Fibroblast of skin of left quadriceps (primary cell): ENCODE measurements at places on chromosomes 5 and 9.

DNA sequence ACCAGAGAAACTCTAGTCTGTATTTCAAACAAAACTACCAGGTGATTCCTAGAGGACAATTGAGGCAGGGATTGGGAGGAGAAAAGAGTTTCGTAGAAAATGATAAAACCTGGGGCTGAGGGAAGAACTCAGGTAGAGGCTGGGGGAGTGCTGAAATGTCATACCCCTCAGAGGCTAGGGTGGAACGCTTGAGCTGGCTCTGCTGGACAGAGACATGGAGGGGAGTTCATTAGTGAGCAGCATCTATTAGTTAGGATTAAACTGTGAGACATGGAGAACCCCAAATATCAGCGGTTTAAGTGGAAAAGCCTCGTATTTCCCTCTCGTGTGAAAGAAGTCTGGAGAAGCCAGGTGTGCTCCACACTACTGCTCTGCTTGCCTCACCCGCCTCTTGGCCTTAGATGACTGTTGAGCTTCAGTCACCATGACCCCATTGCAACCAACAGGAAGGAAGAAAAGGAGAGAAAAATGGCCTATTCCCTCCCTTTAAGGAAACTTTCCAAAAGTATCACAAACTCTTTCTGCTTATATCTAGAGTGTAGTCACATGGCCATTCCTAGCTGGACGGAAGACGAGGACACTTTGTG is 53.7 kb upstream of the ABCA1 start:
- DNase-seq, result no peak

DNA sequence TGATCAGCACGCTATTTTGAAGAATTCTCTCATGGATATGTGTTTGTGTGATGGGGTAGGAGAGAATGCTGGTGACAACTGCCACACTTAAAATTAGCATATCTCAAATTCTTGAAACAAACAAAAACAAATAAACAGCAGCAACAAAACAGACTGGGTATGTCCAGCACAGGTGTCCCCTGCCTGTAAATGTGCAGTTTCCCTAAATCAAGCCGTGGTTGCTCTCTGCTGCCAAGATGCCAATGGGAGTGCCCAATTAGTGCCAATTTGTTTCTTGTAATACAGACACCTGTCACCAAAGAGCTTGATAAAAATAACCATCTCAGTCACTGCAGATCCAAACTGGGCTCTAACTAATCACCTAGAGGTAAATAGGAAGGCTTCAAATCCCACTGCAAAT is 144.2 kb upstream of the SMARCA2 start:
- DNase-seq, result no peak

- no peak for DNase-seq
Observed at GRCh38 chr5:36861871-36862270, 14.7 kb upstream of the NIPBL start.

DNA sequence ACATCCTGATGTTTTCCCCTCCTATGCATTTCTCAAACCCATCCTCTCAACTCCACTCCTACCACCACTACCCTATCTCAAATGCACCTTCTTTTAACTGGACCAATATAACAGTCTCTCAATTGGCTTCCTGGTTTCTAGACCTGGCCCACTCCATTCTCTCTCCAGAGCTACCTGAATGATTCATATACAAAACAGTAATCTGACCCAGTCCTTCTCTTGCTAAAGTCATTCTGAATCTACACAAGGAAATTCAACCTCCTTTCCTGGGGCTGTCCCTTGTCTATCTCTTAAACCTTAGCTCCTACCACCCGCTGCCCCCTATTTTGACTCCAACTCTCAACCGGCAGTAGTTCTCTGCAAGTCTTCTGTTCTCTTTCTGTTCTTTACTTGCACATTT is 97.2 kb downstream of the PCSK1 start:
- no peak for DNase-seq

DNA sequence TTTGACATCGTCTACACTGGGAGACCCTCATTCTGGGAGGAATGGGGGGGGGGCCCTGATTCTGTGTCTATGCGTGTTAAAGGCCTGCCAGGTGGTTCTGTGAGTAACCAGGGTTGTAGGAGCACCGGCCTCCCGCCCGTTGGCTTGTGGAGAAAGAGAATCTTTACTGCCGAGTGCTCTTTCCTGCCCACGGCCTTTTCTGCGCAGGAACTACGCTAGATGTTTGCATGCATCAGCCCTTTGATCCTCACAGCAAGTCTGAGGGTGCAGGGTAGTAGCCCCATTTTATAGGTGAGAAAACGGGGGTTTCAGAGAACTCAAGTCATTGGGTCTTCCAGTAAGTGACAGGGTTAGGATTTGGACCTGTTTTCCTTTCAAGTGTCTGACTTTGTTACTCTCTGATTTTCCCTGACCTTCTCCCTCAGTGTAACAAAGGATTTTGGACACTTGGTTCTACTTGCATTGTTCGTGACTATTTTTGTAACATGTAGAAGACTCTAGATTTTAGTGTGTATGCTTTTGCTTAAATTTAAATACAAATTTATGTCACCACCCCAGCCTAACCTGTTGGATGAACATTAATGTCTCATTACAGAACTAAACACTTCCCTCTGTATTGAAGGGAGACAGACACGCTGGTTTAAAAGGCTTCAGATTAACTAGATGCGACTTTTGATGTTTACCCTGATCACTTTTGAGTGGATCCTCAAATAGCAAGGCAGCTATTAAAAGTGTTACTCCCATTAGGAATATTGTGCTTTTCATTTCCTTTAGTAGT is 22.0 kb downstream of the MAST4 start:
- no peak for DNase-seq

DNA sequence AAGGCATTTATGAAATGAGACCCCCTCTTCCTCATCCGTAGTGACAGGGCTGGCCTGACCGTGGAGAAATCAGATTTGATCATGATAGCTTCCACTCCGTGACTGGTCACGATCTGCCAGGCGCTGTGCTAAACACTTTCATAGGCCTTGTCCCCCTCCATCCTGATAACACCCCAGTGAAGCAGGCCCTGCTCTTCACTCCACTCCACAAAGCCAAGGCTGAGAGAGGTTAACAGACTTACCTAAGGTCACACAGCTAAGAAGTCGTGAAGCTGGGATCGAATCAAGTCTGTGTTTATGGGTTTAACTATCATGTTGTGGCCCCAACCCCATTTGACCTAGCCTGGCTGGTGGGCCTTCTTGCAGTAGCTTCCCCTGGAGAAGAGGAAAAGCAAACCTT is 53.3 kb upstream of the IL17B start:
- DNase-seq, result no peak

DNA sequence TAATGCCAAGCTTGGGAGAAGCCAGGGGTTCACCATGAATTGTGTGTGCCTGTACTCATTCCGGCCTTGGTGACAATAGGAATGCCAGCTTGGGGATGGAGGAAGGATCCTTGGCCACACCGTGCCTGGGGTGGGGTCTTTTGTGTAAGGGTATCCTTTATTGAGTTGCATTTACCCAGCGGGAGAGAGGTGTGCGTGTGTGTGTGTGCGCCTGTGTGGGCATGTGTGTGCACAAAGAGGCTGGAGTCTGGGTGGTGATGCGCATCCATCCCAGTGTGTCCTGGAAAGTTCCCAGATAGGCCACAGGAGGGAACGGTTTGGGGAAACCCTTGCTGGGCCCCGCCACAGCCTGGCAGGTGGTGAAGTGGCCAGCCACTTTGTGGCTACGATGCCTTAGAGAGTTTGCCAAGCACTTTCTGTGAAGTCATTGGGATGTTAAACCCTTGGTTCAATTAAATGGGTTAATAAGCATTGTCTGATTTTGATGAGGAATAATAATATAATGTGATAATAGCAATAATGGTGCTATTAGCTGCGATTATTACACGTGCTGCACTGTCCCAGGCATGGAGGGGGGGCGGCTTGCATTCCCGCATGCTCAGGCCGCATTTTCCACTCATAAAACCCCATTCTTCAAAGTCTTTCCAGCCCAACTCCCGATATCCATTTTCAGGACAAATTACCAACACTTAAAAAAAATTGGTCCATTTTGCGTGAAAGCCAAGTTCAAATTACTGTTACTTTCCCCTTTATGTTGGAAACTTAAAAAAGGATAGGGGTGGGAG is 13.7 kb downstream of the PITX1 start:
- DNase-seq, result no peak

- DNase-seq, result no peak
Observed at GRCh38 chr9:112495614-112496013, 9.0 kb downstream of the KIAA1958 start.

DNA sequence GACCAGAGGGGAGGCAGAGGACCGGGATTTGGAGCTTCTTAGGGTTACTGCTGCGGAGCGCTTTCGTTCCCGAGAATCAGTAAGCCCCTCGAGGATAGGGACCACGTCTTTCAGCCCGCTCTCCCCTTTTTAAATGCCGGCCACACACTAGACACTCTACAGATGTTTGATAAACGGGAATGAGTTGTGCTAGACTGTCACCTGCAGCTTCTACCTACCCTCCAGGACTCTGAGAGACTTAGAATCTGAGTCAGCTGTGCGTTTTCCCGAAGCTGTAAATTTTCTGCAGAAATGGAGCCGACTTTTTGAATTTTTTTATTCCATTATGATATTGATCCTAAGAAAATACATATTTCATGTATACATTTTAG is 670 bp downstream of the CCDC171 start:
- DNase-seq, result no peak

GRCh38 chr5:90134892-90135291 is 274.7 kb downstream of the CETN3 start:
- DNase-seq, result no peak

DNA sequence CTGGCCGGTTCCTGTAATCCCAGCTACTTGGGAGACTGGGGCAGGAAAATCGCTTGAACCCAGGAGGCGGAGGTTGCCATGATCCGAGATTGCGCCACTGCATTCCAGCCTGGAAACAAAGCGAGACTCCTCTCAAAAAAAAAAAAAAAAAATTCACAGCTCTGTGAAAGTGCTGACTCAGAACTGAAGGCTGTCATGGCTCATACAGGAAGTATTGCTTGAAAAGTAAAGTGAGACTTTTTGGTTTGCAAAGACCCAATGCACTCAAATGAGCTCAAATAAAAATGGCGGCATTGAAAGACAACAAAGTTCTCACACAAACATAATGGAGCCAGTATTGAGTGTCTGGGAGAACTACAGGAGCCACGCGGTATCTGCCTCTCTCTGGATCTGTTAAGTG is 202.1 kb downstream of the FBXL7 start:
- DNase-seq, result no peak

DNA sequence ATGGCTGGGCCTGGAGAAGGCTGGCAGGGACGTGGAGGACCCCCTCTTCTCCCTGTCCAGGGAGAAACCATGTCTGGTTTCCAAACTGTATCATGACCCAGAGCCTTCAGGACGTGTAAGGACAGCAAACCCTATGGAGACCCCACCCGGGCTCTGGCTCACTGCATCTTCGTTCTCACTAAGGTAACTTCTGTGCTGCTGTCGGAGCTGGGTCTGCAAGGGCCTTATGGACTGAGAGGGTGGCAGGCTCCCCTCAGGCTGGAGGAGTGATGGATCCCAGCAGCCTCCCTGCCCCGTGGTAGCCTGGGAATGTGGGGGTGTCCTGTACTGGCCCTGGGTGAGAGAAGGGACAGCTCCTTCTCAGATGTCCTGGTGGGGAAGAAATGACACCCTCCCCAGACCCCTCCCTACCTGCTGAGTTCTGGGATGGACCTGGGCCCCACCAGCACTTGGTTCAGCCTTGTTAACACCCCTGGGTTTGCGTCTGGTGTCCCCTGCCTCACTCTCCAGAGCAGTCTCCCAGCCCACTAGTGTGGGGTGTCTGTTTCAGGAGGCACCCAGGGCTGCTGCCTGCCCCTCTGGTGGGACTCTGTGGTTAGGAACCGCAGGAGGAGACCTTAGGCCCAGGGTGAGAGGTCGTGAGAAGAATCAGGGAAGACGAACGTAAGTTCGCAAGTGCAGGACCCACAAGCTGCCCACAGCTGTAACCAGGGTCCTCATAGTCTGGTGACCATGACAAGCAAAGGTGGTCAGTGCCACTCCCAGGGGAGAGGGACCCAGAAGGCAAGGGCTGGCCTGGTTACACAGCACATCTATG is 6.6 kb downstream of the SPATA31E1 start:
- no peak for DNase-seq

DNA sequence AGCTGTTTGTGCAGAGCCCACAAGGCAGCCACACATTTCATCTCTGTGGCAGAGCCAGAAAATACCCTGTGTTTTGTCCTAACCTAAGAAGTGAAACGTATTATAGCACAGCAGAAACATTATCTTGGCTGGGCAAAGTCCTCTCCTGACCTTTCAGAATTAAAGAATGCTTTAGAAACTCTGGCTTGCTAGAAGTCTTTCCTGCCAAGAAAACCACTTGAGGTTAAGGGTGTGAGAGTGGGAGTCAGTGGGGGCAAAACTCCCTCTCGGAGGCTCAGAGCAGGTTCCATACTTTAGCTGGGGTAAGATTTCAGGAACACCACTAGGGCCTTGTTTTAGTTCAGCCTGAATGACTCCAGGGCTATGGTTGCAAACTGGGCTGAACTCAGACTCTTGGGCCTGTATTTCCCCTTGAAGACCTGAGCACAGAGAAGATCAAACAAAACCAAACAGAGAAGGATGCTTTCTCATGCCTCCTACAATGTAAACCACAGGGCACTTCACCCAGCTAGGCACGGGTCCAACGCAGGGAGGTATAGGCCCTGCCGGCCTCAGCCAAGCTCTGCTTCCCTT is 48.0 kb downstream of the ZNF366 start:
- DNase-seq, result no peak

DNA sequence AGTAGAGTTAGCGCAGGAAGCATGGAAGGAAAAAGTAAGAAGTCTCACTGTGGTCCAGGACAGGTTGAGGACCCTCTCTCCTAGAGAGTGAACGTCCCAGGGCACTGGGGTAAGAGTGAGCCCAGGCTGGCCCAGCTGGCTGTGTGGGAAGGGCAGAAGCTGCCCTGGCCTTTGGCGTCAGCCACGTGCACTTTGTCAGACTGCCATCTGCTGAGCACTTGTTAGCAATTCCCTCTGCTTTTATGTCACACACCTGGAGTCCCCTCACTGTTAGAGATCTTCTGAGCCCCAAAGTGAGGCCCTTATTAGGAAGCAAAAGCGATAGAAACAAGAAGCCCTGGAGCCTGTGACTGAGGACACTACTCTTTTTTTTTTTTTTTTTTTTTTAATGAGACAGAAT is 79.1 kb downstream of the UGCG start:
- no peak for DNase-seq

GRCh38 chr9:7579351-7579750 is 220.2 kb downstream of the DMAC1 start:
- DNase-seq, result no peak

- DNase-seq, result no peak
Observed at GRCh38 chr9:131739959-131740648, at the start of gene RAPGEF1. Gene RAPGEF1 (minus strand): TSS chr9:131740076. CDS start chr9:131739830, 246 bp downstream.

DNA sequence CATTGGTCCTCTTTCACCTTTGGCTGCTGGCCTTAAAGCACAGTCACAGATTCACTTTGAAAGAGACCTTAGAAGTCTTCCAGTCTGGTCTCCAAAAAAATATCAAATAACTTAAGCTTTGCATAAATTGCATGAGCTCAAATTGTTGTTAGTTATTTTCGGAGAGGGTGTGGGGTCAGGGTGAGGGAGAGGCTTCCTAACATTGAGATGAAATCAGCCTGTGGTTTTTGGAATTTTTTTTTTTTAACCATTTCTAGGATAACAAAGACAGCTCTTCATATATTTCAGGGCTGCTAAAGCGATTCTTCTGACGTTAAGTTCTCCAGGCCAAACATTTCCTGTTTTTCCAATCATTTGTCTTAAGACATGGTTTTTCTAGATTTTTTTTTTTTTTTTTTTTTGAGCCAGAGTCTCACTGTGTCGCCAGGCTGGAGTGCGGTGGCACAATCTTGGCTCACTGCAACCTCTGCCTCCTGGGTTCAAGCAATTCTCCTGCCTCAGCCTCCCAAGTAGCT is 4.5 kb downstream of the OCLN start:
- no peak for DNase-seq

GRCh38 chr5:22557251-22557650 is 295.9 kb downstream of the CDH12 start:
- DNase-seq, result no peak
